T-helper 2 cell (primary cell): ENCODE measurements at places on chromosomes 4 and X.

DNA sequence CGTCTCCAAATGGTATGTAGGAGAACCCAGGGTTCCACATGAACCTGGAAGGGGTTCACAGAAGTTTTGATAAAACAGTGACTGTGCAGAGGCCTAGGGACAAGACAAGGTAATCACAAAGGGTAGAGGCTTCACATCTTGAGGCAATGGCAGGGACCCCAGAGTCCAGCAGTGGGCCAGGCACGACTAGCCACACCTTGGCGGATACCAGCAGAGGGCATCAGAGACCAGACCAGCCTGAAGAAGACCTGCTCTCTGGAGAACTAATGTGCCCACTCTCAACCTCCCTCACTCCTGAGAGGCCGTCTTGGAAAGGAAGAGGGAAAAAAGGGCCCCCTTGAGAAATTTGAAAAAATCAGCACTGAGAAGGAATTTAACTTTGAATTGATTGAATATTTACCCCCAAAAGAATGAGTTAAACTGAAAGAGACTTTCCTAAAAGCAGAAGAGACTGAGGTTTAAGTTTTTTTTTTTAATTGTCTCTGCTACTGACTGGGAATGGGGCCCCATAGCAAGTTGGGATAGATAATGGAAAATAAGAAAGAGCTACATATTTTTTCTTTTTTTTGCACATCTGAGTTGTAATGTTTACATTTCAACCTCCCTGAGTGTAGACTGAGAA is 243.8 kb upstream of the JADE1 start:
- DNase-seq, result no peak

DNA sequence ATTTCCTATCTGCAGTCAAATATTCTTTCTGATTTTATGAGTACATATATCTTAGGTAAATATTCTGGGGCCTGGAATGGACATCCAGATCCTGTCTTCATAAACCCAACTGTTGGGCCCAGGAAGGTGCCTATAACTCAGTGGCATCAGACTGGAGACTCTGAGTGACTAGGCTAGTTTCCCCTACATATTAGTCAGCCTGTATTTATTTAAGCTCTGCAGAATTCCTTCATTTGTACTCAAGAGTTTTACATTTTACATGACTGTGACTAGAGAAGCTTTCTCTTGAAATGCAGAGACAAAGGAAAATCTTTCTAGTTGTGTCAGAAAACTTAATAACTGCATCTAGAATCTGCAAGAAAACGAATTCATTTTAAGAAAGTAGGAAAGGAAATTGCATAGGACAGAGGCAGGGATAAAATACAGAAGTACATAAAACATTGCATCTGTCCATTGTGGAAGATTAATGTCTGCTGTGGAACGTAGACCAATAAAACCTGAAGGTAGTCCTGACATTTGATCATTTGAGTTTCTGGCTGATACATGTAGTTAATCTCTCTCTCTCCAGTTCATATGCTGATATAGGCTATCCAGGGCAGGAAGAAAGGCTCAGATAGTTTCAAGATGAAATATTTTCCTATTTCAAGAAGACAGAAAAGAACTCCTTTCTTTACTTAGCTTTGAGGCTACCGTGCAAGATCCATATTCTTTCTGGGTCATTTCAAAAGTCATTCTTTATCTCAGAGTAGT is 78.2 kb downstream of the OPHN1 start:
- no peak for DNase-seq

DNA sequence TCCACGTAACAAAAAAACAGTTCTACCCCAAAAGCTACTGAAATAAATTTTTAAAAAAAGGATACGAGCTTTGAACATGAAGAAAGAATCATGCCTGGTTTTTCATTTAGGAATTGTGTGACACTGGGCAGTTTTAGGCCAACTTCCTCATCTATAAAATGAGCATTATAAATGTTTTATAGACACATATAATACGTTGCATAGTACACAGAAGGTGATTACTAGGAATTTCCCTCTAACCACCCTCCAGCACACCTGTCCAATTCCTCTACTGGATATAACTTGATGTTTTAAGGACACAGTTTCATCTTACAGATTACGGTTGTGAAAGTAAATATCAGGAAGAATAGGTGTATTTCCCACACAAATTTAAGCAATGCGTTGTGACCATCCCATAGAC is 85.5 kb upstream of the IQCM start:
- no peak for DNase-seq

DNA sequence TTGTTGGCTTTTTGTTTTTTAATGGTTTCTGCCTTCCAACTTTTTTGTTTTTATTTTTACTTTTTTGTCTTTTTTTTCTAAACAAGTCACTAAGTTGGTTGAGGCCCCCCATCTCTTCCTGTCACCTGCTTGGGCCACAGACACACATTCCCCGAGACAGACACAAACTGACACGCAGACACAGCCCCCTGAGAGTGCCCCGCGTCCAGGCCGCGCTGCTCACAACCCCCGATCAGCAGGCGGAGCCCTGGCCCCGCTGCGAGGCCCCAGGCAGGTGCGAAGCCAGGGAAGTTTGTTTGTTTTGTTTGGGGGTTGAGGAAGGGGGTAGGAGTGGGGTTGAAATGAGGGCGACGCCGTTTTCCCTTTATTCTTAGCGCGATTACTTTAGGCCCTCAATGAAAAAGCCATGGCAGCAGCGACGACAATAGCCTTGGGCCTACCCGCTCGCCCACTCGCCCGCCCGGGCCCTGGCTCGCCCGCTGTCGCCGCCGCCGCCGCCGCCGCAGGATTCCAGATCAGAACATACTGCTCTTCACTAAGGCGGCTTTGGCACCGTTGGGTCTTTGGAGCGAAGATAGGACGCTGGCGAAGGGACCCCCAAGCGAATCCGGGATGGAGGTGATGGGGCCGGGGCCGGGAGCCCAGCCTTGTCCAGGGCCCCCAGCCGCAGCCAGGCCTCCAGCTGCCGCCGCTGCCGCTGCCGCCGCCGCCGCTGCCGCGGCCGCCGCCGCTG is 3.1 kb downstream of the PHOX2B start:
- no peak for DNase-seq

GRCh38 chr4:3709061-3709845 is 56.9 kb upstream of the ADRA2C start:
- no peak for DNase-seq

GRCh38 chr4:113636877-113637276 is 124.7 kb downstream of the CAMK2D start:
- DNase-seq, result peak; percentile 78

GRCh38 chrX:69178592-69178991 is 13.3 kb upstream of the PJA1 start:
- DNase-seq, result no peak

- DNase-seq, result no peak
Observed at GRCh38 chr4:57020467-57021101, 41.9 kb downstream of the POLR2B start.

DNA sequence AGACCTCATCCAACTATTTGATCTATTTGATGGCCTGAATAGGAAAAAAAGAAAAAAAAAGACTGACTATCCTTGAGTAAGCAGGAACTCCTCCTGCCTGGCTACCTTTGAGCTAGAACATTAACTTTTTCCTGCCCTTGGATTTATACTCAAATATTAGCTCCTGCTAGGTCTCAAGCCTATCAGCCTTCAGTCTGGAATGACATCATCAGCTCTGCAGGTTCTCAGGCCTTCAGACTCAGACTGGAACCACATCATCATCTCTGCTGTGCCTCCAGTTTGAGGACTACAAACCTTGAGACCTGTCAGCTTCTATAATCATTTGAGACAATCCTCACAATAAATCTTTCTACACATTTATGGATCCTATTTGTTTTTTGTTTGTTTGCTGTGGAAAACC is 754.0 kb upstream of the SLIT2 start:
- no peak for DNase-seq

- DNase-seq, result no peak
Observed at GRCh38 chr4:7652906-7653305, 218.2 kb upstream of the PSAPL1 start.

DNA sequence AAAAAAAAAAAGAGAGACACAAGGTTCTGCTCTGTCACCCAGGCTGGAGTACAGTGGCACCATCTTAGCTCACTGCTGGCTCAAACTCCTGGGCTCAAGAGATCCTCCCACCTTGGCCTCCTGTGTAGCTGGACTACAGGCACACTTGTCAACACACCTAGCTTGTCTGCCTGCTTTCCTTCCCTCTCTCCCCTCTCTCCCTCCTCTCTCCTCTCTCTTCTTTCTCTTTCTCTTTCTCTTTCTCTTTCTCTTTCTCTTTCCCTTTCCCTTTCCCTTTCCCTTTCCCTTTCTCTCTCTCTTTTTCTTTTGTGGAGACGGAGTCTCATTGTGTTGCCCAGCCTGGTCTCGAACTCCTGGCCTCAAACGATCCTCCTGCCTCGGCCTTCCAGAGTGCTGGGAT is 132.1 kb downstream of the DIPK2B start:
- no peak for DNase-seq

DNA sequence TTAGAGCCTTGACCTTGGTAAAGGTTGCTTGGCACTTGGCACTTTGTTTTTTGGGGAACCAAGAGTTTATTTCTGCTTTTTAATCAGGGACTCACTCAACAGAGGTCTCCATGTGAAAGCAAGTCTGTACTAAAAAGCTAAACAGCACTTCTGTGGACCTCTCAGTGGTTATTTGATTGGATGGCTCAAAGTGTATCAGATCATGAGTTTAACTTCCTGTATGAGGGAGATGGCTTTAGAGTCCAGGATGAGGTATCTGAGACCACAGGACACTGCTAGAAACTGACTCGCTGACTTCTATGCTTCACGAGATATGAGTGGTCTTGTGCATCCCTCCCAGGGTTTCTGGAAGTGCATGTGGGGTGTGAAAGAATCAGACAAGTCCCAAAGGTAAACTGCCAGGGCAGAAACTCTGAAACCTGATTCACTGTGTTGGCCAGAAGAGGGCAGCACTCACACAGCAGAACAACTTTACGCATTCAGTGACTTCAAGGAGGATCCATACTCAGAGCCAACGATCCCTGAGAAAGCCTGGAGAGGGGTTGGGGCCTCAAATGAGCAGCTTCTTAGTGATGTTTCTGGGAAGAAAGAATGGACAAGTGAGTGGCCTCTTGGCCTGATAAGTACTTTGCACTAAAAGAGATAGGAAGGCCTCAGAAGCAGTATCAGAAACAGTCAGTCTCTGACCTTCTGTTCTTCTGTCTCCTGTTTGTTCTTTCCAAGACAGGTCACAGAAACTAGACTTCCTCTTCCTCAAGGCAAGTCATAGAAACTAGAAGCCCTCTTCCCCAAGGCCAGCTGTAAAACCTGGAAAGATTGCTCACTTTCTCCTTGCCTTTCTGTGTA is 220.3 kb upstream of the CXCL13 start:
- no peak for DNase-seq

DNA sequence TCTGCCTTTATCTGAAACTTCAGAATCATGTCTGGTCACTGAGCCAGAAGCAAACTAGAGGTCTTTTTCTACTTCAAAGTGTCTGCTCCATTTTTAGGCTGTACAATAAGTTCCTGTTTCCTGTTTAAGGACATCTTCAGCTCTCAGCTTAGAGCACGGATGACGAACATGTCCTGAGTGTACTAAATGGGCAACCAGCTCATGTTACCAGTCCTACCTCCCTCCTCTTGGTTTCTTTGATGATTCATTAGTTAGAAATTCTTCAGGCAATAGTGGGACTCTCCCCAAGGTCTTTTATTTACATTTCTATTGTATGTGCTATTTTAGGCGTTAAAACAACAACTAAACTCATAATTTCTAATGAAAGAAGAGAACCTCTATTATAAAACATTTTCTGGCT is 58.0 kb downstream of the ENPEP start:
- DNase-seq, result no peak

- no peak for DNase-seq
Observed at GRCh38 chr4:174358829-174359228, 75.1 kb downstream of the CEP44 start.

- DNase-seq, result no peak
Observed at GRCh38 chr4:118969359-118969758, 80.7 kb downstream of the SYNPO2 start.

DNA sequence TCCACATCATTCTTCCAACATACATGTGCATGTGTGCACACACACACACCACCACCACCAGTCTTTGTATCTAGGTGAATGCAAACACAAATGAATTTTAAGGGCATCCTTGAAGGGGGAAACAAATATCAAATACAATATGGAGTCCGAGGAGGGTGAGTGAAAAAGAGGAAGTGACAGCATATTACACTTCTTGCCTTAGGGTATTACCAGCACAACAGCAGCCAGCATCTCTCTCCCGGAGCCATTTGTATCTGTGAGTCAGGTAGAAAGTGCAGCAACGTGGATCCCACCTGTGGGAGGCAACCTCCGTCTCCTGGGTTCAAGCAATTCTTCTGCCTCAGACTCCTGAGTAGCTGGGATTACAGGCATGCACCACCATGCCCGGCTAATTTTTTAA is 483.2 kb downstream of the SMARCA1 start:
- no peak for DNase-seq

- no peak for DNase-seq
Observed at GRCh38 chr4:114077610-114078009, 98.2 kb upstream of the ARSJ start.

GRCh38 chr4:89535251-89535650 is 227.7 kb upstream of the GPRIN3 start:
- no peak for DNase-seq

GRCh38 chrX:115949900-115950822 is 220.4 kb upstream of the AGTR2 start:
- DNase-seq, result no peak

- DNase-seq, result no peak
Observed at GRCh38 chr4:159220353-159220752, 117.5 kb downstream of the RAPGEF2 start.

GRCh38 chr4:151606061-151606460 is 154.7 kb downstream of the GATB start:
- no peak for DNase-seq

GRCh38 chr4:95546866-95547714 is 1.7 kb downstream of the UNC5C start:
- no peak for DNase-seq

DNA sequence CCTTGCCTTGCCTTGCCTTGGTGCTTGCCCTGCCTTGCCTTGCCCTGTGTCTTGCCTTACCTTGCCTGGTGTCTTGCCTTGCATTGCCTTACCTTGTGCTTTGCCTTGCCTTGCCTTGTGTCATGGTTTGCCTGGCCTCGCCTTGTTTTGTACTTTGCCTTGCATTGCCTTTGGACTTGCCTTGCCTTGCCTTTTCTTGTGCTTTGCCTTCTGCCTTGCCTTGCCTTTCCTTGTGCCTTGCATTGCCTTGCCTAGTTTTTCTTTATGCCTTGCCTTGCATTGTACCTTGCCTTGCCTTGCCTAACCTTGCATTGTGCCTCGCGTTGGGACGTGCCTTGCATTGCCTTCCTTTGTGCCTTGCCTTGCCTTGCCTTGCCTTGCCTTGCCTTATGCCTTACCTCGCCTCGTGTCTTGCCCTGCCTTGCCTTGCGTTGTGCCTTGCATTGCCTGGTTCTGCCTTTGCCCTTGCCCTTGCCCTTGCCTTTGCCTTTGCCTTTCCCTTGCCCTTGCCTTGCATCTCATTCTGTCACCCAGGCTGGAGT is 82.8 kb downstream of the TAB3 start:
- no peak for DNase-seq

GRCh38 chrX:136390921-136391320 is 90.2 kb downstream of the ADGRG4 start:
- DNase-seq, result no peak
